Fibroblast of skin of left biceps (primary cell): ENCODE measurements at places on chromosomes 2 and 18.

GRCh38 chr2:210007895-210008294 is 5.5 kb downstream of the RPE start:
- DNase-seq, result no peak

- no peak for DNase-seq
Measured at GRCh38 chr2:105215586-105216192, 25.9 kb upstream of the GPR45 start.

DNA sequence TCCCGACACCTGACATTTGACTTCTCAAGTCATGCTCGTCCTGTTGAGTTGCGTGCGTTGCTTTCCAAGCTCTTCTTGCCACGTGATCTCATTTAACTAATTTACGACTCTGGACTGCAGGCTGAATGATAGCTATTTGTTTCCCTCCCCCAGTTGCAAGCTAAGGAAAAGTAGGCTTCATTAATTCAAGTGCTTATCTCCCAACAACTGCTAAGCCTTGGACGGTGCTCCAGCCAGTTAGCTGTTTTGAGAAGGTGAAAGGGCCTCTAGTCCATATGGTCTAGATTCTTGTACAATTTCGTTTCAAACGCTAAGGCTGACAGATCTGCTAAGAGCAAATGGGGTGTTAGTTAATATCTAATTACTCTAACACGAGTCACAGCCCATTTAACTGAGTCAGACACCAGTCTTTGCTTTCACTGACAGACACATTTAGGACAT is 21.1 kb downstream of the GPR45 start:
- no peak for DNase-seq

- no peak for DNase-seq
Measured at GRCh38 chr2:180991820-180992219, 11.4 kb downstream of the UBE2E3 start.

DNA sequence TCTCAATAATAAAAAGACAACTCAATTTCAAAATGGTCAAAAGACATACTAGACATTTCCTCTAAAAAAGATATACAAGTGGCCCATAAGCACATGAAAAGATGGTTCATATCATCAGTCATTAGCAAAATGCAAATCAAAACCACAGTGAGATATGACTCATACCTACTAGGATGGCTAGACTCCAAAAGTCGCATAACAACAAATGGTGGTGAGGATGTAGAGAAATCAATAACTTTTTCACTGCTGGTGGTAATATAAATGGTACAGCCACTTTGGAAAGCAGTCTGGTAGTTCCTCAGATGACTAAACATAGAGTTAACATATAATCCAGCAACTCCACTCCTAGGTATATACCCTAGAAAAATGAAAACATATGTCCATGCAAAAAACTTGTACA is 242.3 kb upstream of the NOL4 start:
- no peak for DNase-seq

DNA sequence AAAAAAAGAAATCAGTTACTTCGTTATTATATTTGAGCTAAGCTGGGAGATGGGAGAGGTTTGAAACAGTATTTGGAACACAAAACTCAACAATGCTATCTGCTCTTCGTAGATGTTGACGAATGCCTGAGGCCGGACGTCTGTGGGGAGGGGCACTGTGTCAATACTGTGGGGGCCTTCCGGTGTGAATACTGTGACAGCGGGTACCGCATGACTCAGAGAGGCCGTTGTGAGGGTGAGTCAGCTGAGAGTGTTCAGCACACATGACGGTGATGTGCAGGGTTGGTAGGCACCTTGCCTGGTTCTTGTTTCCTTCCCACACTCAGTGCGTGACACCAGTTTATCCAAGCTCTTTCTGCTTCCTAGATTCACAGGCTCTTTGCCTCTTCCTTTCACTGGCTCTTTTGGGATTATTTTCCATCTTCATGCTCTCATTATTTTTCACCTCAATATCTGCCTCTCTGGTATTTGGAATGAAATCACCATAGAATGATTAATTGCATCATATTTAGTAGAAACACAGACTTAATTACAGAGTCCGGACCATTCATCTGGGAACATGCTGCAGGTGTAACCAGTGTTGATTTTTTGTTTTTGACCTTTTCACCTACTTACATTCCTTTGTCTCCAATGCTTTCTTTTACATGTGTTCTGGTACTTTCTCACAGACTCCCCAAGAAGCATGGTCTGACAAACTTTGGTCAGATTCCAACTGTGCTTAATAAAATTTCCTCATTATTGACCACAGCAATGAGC is 200.6 kb upstream of the RASGRP3 start:
- no peak for DNase-seq

- DNase-seq, result no peak
Measured at GRCh38 chr2:70833246-70833645, 2.4 kb downstream of the CD207 start.

DNA sequence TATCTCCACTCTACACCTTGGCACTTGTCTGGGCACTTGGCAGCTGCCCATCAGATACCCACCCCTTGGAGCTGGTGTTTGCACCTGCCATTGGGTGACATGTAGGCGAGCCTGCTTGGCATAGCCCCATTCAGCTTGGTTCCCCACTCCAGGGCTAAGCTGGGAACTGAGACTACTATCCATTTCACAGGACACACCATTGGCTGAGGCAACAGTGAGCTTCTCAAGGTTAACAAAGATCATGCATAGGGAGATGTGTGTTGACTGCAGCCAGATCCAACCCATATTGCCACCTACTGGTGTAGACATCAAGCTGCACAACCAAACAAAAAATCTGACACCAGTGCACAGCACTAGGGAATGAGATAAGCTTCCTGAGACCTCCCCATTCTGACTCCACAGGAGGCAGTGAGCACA is 1389.8 kb upstream of the TMEFF2 start:
- DNase-seq, result peak; percentile 3

DNA sequence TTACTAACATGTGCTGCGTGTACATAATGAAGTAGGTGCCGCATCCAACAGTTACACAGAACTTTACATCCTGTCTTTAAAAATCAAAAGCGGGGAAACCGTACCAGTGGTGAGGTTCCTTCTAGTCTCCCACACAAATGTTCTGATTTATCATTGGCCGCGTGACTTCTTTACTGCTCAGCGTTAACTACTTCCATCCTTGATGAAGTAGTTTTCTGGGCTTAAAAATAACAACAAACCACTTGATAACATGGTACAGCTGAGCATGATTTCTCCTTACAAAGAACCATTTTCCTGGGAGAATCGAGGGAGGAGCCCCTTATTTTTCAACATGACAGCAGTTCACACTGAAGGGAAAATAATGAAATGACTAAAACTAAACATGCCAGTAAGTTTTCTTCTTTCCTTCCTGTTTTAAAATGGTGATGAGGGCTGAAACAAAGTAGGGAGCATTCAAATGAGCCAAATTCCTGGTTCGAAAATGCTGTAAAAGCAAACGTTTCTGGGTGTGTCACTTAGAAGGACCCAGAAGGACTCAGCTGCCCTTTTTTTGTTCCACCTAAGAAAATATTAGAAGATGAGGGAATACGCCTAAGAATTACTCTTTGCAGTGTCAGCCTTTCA is 9.9 kb downstream of the EMILIN2 start:
- DNase-seq, result no peak

DNA sequence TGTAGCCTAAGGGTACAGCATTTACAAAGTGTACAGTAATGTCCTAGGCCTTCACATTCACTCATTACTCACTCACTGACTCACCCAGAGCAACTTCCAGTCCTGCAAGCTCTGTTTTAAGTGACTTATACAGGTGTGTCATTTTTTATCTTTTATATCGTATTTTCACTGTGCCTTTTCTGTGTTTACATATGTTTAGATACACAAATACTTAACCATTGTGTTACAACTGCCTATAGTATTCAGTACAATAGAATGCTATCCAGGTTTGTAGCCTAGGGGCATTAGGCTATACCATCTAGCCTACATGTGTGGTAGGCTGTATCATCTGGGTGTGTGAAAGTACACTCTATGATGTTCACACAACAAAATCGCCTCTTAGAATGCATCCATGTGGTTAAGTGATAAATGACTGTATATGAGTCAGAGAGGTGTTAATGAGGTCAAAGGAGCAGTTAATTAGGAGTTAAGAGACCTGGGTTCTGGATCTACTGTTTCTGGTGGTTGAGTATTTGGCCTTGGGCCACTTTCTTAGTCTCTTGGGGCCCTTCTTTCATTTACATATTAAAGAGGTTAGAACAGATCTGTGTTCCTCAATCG is 149.1 kb downstream of the GREB1L start:
- no peak for DNase-seq

DNA sequence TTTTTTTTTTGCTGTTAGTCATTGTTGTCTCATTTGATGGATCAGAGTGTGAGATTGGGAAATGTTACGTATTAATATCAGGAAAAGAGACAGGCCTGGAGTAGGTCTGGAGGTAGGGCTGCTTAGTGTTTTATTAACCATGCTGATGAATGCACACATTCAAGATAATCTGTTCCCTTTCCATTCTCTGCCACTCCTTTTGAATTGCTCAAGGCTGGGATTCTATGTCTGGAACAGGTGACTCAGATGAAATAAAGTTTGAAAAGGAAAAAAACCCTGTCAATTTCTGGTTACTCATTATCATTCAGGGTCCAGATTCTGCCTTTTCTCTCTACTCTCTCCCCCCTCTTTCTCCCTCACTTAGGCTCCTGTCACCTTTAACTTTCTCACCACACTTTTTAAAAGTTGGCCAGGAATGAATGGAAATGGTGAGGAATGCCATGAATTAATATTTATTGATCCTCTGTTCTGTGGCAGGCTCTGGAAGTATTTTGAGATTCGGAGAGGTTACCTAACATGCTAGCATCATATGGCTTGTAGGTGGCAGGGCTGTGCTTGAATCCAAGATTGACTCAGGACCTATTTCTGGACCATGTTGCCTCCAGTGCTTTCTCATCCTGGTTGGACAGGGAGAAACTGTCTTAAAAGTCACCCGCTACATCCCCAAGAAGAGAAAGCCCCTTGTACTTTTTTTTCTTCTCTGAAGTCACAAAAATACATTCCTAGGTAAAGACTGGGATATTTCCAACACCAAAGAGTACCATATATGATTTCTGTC is 40.2 kb downstream of the MAP4K4 start:
- DNase-seq, result no peak

- no peak for DNase-seq
Measured at GRCh38 chr18:49490246-49490762, 3.3 kb upstream of the C18orf32 start.

- no peak for DNase-seq
Measured at GRCh38 chr2:118665784-118666529, 181.5 kb downstream of the EN1 start.

DNA sequence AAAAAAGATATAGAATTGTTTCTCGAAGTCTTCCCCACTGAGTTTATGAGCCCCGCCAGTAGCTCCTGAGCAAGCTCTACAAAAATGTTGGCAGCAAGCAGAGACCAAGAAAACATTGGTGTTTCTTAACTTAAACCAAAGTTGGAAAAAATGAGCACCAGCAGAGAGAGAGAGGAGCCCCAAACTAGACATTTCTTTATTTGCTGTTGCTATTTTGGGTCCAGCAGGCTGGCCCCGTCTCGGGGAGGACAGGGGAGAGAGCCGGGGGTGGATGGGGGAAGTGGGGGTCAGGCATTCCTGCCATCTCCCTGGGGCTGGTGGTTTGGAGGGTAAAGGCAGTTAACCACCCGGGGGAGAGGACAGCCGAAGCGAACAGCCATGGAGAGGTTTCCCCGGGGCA is 113.0 kb downstream of the DYSF start:
- peak; percentile 12 for DNase-seq
